ENCODE measurements at places on chromosomes 12 and 14. TPM values are rescaled to one million over a fixed set of nuclear protein-coding genes. Genes with fewer than 3 reads are reported as not detected.

The KRT6C gene
- total RNA-seq = not detected

DNA sequence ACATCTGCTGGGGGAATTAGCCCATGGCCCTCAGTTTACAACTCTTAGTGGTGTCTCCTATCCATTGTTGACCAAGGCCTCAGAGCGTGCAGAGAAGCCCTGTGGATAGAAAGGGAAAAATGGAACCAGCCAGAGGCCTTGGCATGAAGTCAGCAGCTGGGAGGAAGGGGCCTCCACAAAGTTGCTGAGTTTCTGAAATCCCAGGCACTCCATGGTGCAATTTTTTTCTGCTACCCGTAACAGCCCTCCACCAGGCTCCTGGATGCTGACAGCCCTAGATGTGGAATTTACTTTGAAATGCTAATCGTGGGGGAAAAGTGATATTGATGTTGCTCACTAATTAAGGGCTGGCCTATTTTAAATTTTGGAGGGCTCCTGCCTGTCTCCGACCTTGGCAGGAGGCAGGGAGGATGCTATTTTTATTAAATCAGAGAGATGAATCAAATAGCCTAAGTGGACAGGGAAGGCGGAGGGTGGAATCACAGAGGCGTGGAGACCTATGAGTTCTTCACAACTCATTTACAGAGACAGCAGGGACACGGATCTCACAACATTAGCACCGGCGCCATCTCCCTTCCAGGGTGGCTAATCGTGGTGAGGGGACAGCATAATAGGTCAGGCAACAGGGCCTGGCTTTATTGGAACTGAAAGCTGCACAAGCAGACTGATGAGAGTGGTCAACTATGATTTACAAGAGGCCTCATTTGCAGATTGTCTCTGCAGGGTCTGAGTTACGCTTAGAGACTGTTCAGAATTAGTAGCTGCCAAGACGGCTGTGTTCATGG, 99.8 kb upstream of the WSCD2 start:
- no peaks in the 10 kb centered on the region for H3K36me3 ChIP-seq
- peaks cover 2% of the 10 kb centered on the region for H3K4me1 ChIP-seq
- no peak overlapping the region for H3K27ac ChIP-seq
- H3K27me3 ChIP-seq = no peaks in the 10 kb centered on the region

The EPYC gene
- not detected for total RNA-seq

- H3K27me3 ChIP-seq = no peaks in the 10 kb centered on the region
- peaks cover 58% of the 10 kb centered on the region for H3K36me3 ChIP-seq
- no peak for DNase-seq
Observed at GRCh38 chr14:92673601-92674150, 74.8 kb downstream of the LGMN start.

The RTN1 gene
- not detected for total RNA-seq

- H3K36me3 ChIP-seq = peaks cover 5% of the 10 kb centered on the region
- peaks cover 9% of the 10 kb centered on the region for H3K4me1 ChIP-seq
Observed at GRCh38 chr12:11969437-11970154, 101.1 kb upstream of the BCL2L14 start.

GRCh38 chr12:58310809-58311622, 369.6 kb downstream of the ATP23 start:
- no peak for DNase-seq
- H3K27me3 ChIP-seq = peaks cover 1% of the 10 kb centered on the region
- H3K4me3 ChIP-seq = no peak overlapping the region
- H3K4me1 ChIP-seq = no peaks in the 10 kb centered on the region
- H3K36me3 ChIP-seq = no peaks in the 10 kb centered on the region

The NRIP2 gene
- not detected for total RNA-seq

The KIF26A gene
- total RNA-seq = 7.9 TPM

The C12orf54 gene
- total RNA-seq = not detected

The TAS2R20 gene
- 0.78 TPM for total RNA-seq

The KDM5A gene
- 91.4 TPM for total RNA-seq

DNA sequence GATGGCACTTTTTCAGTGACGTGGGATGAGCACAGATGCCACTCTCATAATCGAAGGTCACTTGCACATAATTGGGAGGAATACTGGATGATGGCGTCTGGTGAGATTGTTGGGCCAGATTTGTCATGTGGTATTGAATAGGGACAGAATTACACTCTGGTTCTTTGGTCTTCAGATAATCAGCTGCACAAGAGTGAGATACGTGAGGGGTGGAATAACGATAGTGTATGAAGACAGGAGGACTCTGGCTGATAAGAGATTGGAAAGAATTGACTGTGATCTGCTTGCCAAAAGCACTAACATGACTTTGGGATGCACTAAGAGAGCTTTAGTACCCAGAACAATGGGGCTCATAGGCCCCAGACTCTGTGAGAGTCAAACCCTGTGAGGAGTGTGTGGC, 7.0 kb upstream of the RABGGTA start:
- H3K27ac ChIP-seq = no peak overlapping the region
- no peaks in the 10 kb centered on the region for H3K36me3 ChIP-seq
- no peak overlapping the region for H3K4me3 ChIP-seq
- H3K4me1 ChIP-seq = peaks cover 35% of the 10 kb centered on the region
- H3K27me3 ChIP-seq = peaks cover 5% of the 10 kb centered on the region
